ENCODE measurements at places on chromosomes 13 and 19. TPM values are rescaled to one million over a fixed set of nuclear protein-coding genes. Genes with fewer than 3 reads are reported as not detected.

- no peak for ATAC-seq
These were observed 186.5 kb upstream of the ATXN8OS start for GRCh38 chr13:69921156-69921555.

GRCh38 chr13:106155411-106155810, 380.1 kb downstream of the EFNB2 start:
- ATAC-seq = no peak

SERP2 gene
- total RNA-seq = 14.5 TPM

GRCh38 chr13:28582225-28582891, 76.6 kb upstream of the POMP start:
- ATAC-seq = no peak

- ATAC-seq = no peak
These were observed 37.5 kb downstream of the POSTN start for GRCh38 chr13:37561031-37561430.

- no peak for ATAC-seq
These were observed 133.3 kb upstream of the SLC10A2 start for GRCh38 chr13:103199380-103200088.

FBXO27 gene
- 3.6 TPM for total RNA-seq

DNA sequence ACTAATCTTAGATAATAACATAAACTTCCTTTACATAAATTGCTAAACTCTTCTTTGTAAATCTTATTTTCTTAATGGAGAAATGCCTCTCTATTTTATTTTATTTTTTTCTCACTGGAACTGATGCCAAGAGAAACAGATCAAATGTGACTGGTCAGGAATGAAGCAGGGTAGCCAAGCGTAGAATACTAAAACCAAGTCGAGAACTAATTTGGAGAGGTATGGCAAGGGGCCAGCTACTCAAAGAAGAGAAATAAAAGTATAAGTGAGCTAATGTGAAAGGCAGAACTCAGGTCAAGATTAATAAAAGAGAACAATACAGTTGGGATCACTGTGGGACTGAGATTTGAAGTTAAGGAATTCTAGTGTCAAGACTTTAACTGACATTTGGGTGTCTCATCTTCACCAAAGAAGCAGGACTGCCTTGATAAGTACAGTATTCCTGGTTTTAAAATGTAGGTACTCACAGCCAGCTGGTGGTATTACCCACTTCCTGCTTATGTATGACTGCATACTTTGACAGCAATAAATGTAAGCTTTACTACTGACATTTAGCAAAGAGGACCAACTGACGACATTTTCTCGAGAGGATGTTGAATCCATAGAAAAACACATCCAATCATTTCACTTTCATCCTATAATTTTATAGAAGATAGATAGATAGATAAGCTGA, 1192.2 kb downstream of the EFNB2 start:
- no peak for ATAC-seq

CGB2 gene
- total RNA-seq = not detected

- peak; percentile 10 for ATAC-seq
These were observed 1.4 kb downstream of the PLPP2 start for GRCh38 chr19:289651-290371.

- ATAC-seq = no peak
These were observed 47.1 kb downstream of the ZNF568 start for GRCh38 chr19:36963280-36963679.

GRCh38 chr19:15166700-15167099, 34.1 kb downstream of the NOTCH3 start:
- ATAC-seq = no peak

- no peak for ATAC-seq
These were observed 200.2 kb upstream of the SOX1 start for GRCh38 chr13:111866731-111867245.

GRCh38 chr19:39558624-39559117, 18.7 kb upstream of the EID2 start:
- no peak for ATAC-seq

GIPR gene
- 0.54 TPM for total RNA-seq

DNA sequence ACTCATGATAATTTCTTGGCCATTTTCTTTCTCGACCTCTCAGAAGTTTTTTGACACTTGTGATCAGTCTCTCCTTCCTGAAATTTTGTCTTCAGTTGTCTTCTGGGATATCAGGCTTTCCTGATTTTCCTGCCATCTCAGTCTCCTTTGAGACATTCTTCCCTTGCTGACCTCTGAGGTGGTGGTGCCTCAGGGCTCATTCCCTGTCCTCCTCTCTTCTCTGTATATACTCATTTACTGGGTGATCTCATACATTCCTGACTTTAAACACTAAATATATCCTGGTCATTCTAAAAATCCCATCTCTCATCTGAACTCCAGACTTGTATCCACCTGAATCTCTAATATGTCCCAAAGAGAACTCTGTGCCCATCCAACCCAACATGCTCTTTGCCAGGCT, 31.3 kb upstream of the STARD13 start:
- no peak for ATAC-seq

- ATAC-seq = peak; percentile 65
These were observed 9.1 kb downstream of the CACTIN start for GRCh38 chr19:3617463-3617862.

DNA sequence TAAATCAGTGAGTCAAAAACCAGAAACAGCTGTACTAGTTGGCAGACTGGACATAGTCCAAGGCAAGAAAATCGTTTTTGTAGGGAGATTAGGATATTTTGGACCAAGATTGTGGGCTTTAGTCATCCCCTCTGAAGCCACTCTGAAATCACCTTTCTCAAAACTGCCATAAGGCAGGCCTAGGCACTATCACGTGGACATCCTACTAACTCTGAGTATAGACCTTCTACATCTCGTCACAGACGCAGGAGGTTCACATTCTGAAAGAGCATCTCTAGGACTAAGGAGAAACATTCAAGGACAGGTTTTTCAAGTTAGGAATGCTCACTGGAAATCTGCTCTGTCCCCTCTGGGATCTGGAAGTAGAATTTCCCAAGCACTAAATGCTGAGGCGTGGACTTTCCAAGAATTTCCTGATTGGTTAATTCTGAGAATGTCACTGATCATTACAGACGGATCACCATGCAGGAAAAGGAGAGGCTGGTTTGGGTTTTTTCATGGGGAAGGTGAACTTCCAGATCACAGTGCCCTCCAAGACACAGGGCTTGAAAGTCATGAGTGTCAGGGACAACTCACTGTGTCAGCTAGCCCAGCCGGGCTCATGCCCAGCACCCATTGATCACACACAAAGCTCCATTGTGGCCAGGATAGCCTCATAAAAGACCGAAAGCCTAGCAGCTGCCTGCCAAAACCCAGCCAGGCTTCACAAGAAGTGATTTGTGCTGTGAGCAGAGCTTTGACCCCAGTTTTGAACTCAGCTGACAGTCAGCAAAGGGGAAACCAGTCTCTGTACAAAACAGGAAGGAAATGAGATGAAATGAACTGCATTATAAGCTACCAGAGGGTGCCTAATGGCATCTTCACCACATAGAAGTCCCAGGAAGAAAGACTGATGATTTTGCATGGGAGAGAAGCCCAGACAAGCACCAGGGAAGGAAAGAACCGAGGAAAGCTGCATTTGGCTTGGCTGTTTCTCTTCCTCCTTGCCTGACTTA, 2.7 kb upstream of the RUBCNL start:
- ATAC-seq = peak; percentile 52

DNA sequence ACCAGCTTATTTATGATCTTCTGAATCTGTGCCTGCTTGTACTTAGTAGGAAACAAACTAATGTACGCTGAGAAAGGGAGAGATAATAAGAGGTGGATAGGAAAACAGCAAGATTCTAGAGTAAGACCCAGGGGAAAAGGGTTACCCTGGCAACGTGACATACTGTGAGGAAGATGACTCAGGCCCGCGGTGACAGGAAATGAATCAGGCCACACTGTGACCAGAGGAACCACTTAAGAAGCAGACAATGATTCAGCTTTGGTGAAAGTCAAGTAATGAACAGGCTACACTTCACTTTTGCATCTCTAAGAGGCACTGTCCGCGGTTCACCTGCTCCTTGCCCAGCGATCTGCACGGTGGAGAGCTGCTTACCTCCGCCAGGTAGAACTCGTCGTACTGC, 158.2 kb downstream of the NALCN start:
- no peak for ATAC-seq

DNA sequence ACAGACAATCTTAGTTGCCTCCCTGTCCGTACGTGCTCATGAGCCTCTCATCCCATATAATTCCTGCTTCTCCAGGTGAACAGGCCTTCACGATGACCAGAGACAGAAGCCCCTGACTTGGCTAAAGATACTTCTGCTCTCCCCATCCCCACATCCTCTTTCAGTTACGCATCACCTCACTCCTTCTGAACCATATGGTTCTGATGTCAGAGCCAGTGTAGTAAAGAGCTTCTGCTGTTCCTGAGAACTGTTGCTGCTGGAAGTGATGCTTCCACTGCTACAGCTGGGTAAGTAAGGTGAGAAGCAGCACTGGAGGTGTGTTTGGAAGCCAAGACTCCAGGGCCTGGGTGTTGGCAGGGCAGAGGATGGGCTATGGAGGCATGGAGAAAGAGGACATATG, 12.9 kb downstream of the SIGLECL1 start:
- no peak for ATAC-seq

CEBPA gene
- total RNA-seq = 7.0 TPM

GRCh38 chr19:35041548-35042055, at the start of gene HPN:
Gene HPN (plus strand): TSS chr19:35041721. CDS start chr19:35042507, 786 bp downstream.
- no peak for ATAC-seq
